ENCODE measurements at places on chromosomes 13 and 19.

- no peak for DNase-seq
These were observed 6.5 kb downstream of the FLT3 start for GRCh38 chr13:28093881-28094280.

DNA sequence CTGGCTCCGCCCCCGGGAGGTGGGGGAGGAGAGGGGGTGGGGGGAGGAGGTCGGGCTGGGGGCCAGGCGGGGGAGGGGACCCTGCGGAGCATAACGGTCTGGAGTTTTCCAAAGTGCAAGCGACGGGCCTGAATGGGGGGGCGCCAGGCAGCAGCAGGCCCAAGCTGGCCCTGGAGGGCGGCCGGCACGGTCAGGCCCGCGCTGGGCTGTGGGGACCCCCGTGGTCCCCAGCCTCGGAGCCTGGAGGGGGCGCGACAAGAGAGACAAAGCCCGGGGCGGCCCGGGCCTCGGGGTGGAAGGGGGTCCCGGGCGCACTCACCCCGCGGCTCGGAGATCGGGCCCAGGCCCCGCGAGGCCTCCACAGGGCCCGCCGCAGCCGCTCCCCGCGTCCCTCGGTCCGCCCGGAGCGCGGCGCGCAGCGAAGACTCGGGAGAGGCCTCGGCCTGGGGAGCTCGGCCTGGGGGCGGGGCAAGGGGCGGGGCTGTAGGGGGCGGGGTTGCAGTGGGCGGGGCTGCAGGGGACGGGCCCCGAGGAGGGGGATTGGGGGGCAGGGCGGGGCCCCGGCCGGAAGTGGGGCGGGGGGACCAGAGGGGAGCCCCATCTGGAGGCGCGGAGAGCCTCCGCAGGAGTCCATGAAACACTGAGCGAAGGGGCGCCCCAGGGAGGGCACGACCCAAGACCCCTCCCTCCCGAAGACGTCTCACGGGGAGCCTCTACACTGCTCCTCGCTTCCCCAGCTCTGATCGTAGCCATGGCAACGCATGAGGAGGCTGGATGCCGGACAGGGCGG lies 47.6 kb downstream of the PTPRS start:
- peak; percentile 79 for DNase-seq

- no peak for DNase-seq
These were observed 82.1 kb downstream of the SERP2 start for GRCh38 chr13:44455769-44456168.

- DNase-seq, result no peak
These were observed 42.9 kb downstream of the CAB39L start for GRCh38 chr13:49400755-49401659.

GRCh38 chr13:20118268-20119140 lies 42.3 kb downstream of the GJA3 start:
- DNase-seq, result peak; percentile 58

- DNase-seq, result no peak
These were observed 147.9 kb downstream of the KATNAL1 start for GRCh38 chr13:30159446-30159839.

GRCh38 chr13:103734837-103735236 lies 668.6 kb upstream of the SLC10A2 start:
- no peak for DNase-seq
